ENCODE measurements at places on chromosomes 7 and 10.

GRCh38 chr7:48540746-48541145, 369.5 kb downstream of the ABCA13 start:
- DNase-seq = no peak

- DNase-seq = no peak
These were observed 1.5 kb downstream of the TRIL start for GRCh38 chr7:28956608-28957063.

DNA sequence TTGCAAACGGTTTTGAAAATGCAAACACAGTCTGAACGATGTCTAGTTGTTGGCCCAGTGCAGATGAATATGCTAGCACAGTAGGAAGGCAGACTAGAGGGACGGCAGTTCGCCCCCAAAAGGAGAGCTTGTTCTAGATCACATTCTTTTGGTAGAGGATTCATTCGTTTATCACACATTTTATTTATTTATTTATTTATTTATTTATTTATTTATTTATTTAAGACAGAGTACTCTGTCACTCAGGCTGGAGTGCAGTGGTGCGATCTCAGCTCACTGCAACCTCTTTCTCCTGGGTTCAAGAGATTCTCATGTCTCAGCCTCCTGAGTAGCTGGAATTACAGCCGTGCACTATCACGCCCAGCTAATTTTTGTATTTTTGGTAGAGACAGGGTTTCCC, 59.4 kb upstream of the ZPBP start:
- DNase-seq = no peak

- no peak for DNase-seq
These were observed 70.7 kb upstream of the ANTXRL start for GRCh38 chr10:46216003-46216634.

DNA sequence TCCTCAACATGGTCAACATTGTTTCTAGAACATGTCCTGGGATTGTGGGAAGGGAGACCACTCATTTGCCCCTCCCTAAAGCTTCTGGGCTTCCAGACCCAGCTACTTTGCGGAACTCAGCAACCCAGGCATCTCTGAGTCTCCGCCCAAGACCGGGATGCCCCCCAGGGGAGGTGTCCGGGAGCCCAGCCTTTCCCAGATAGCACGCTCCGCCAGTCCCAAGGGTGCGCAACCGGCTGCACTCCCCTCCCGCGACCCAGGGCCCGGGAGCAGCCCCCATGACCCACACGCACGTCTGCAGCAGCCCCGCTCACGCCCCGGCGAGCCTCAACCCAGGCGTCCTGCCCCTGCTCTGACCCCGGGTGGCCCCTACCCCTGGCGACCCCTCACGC, at the start of gene EPO:
EPO (plus strand) TSS at position 190 of the 392 bp plus-strand sequence. CDS start 513 bp downstream, outside the sequence.
- no peak for DNase-seq

- DNase-seq = no peak
These were observed 875 bp upstream of the DDIT4 start for GRCh38 chr10:72272689-72273409.

- DNase-seq = no peak
These were observed 6.3 kb upstream of the HGF start for GRCh38 chr7:81776161-81776560.

DNA sequence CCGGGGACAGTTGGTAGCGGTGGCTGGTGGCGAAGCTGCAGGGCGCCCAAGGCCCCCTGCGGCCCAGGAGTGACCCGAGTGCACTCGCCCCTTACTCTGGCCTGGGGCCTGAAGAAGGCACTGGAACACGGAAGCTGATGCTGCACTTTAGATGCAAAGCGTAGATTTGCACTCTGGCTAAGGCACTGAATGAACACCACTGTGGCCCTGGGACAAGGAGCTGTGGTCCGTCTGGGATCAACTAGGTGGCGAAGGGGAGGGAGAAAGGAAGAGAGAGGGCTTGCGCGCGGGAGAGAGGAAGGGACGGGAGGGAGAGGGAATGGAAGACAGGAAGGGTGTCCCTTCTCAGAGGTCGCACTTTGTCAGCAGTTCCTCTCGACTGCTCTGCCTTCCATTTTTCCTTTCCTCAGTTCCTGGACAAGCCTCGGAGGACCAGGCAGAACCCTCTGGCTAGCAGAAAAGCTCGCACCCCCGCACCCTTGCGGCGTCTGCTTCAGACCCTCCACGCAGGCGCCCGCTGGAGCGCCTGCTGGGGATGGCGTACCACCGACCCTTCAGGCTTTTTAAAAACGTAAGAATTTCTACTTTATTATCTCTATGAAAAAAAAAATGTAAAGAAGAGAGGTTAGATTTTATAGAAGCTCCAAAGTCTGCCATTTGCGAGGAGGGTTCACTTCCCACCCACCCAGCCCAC, 1.2 kb downstream of the FERD3L start:
- no peak for DNase-seq

- DNase-seq = no peak
These were observed 428.6 kb downstream of the TCERG1L start for GRCh38 chr10:130882906-130883305.

GRCh38 chr10:27253576-27253975, 13.0 kb upstream of the ACBD5 start:
- peak; percentile 15 for DNase-seq

DNA sequence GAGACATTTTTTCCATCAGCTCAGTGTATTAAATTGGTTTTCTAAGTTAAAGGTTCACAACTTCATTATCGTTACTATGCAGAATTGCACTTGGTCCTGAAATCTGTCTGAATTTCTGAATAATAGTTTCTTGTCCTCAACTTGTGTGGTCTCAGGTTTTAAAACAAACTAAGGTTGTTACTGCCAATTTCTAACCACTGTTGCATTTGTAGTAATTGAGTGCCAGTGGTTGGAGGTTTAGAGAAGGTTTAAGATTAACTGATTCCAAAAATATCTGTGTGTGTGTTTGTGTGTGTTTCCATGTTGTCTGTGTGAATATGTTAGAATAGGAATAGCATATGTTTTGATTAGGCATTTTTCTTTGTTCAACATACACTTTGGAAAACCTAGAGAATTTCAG, 395.9 kb downstream of the AUTS2 start:
- no peak for DNase-seq

DNA sequence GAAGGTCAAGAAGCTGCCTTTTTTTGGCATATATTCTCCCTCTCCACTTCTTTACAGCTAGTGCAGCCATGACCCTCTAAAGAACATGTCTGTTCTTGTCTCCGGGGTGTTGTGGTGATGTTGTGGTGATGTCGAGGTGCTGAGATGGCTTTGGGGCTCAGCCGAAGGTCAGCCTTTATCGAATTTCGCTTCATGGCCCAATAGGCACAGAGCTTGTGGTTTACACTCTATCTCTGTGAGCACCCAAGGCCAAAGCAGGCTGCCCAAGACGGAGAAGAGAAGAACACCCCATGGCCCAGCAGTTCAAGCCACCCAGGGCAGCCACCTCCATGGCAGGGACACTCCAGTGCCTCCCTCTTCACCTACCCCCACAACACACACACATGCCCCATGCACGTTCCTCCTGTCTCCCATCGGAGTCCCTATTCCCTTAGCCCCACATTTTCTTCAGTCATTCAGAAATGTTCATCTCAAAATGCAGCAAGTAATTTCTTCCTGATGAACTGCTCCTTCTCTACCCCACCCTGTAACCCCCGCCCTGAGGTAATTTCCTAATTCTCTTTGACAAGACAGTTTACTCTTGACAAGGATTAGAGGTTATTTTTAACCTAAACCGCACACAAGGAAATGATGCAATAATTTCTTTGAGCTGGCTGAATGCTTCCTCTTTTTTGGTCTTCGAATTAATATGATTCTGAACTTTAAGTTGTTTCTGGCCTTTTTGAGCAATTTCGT, 18.6 kb upstream of the ADRB1 start:
- no peak for DNase-seq

- DNase-seq = no peak
These were observed 123.6 kb downstream of the PRLHR start for GRCh38 chr10:118471863-118472262.

DNA sequence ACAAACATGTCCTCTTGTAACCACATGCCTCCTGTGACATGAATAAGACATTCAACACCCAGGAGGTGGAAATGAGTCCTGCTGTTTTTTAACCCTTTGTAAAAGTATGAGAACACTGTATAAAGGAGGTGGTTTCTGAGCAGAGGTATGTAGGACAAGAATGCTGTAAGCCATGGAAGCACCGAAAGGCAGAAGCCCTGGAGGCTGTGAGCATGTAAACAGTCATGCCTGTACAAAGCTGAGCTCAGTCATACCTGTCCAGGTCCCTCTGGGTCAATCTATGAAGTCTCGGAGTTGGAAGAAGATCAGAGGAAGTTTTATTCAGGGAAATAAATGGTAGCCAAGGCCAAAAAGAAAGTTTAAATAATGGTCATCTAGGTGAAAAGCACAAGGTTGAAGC, 34.7 kb upstream of the XPNPEP1 start:
- no peak for DNase-seq

- DNase-seq = no peak
These were observed 5.5 kb downstream of the GSTO1 start for GRCh38 chr10:104259999-104260774.

- DNase-seq = no peak
These were observed 144.2 kb upstream of the NRP1 start for GRCh38 chr10:33478675-33479125.

DNA sequence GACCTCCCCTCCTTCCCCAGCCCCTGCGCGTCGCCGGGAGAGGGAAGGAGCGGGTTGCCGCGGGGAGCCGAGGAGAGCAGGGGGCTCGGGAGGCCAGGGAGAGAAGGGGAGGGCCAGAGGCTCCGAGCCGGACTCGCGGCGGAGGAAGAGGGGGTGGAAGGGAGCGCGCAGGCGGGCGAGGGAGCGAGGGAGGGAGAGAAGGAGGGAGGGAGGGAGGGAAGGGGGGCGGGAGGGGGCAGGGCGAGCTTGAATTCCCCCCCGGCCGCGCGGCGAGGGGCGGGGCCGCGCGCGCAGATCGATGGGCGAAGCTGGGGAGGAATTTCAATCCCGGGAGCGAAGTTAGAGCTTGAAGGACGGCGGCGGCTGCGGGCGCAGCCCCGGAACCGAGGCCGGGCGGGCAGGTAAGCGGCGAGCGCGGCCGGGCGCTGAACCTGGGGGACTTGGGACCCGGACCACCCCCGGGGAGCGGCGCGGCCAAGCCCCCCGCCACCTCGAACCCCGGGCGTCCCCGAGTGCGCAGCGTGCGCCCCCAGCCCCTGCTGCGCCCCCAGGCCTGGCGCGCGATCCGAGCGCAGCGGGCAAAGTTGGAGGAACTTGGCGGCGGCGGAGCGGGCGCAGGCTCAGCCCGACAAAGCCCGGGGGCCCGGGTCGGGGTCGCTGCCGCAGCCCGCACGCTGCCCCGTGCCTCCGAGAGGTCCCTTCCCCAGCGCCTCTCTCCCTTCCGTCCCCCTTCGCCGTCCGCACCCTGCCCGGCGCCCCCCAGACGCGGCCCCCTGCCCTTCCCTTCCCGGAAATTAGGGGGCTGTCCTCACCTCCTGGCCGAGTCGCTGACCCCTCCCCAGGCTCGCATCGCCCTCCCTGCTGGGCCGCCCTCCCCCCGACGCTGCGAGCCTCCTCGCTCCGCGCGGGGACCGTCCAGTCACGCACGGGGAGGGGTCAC, at the start of gene ELFN1:
ELFN1 (plus strand) TSS at position 324 of the 940 bp plus-strand sequence. CDS start 74,320 bp downstream, outside the sequence.
- no peak for DNase-seq

GRCh38 chr10:71471006-71471405, 74.3 kb downstream of the CDH23 start:
- DNase-seq = no peak

DNA sequence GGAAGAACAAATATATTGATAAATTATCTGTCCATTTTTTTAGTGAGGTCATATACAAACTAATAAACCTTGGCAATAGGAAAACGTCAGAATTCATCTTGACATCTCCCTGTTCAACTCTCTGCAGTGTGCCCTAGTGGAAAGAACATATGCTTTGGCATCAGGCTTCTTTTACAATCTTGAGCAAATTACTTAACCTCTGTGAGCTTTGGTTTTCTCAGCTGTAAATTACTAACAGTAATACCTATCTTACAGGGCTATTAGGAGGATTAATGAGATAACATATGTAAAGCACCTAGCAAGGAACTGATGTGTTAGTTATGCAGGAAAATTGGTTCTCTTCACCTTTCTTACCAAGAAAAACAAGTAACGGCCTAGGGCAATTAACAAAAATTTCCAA, 161.8 kb downstream of the PHTF2 start:
- DNase-seq = no peak

- DNase-seq = no peak
These were observed 10.0 kb upstream of the SGPL1 start for GRCh38 chr10:70805619-70806215.

GRCh38 chr10:5565671-5566581, 41.2 kb downstream of the CALML3 start:
- DNase-seq = no peak

DNA sequence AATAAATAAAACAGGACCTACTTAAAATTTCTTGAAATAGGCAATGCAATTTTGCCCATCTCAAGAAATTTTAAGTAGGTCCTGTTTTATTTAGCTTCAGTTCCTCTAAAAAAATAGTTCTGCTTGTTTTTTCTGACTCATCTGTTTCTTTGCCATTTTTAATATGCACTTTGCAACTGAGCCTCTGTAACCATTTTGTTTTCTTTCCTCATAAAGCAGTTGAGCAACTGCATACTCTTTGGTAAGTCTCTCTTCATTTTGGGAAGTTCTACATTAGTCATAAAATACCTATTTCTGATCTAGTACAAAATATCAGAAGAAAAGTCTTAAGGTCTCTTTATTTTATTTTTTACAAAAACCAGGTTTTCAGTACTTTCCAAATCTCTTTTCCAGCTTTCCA, 18.0 kb downstream of the TAS2R40 start:
- no peak for DNase-seq

GRCh38 chr10:83736008-83736407, 403.3 kb upstream of the GHITM start:
- DNase-seq = no peak
